ENCODE measurements at places on chromosomes 1 and 21. TPM values are rescaled to one million over a fixed set of nuclear protein-coding genes. Genes with fewer than 3 reads are reported as not detected.

DNA sequence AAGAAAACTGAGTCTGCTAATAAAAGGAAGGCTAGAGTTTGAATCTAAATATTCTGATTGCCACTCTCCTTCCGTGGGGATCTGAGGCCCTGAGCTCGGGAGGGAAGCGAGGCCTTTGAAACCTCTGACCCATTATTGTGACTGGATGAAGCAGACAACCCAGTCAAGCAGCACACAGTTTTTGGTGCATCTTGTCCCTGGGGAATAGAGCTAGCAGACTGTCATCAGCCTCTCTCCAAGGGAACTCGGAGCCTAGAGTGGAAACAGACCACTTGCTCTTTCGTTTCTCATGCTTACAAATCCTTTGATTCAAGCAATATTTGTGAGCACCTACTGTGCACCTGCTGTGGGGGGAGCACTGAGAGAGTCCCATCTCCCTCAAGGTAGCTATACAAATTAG is 133.2 kb upstream of the KLHDC7A start:
- no peak for DNase-seq

GRCh38 chr1:118321840-118322239 is 136.8 kb upstream of the SPAG17 start:
- no peak for DNase-seq

DNA sequence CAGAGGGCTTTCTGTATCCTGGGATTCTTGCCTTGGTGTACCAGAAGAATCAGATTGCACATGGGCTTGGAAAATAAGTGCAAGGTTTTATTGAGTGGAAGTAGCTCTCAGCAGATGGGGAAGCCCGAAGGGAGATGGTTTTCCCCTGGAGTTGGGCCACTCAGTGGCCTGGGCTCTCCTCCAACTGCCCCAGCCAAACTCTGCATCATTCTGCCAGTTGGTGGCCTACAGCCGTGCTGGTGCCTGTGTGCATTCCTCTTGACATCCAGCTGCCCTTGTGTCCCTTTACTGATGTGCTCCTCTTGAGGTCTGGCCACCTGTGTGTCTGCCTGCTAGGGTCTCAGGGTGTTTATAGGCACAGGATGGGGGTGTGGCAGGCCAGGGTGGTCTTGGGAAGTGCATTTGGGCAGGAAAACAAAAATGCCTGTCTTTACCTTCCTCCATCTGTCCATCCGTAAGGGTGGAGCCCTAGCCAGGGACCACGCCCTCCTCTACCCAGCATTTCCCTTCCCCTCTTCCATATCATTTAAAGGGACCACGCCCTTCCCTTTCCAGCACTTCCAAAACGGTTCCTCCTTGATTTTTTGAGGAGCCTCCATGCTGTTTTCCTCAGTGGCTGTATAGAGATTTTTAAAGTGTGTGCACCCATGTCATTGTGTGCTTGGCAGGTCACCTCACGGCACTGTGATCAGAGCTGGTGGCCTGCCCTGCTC is 18.9 kb downstream of the SNAP47 start:
- peak; percentile 41 for DNase-seq

- DNase-seq = no peak
These were observed 71.2 kb downstream of the NGF start for GRCh38 chr1:115266729-115267421.

DNA sequence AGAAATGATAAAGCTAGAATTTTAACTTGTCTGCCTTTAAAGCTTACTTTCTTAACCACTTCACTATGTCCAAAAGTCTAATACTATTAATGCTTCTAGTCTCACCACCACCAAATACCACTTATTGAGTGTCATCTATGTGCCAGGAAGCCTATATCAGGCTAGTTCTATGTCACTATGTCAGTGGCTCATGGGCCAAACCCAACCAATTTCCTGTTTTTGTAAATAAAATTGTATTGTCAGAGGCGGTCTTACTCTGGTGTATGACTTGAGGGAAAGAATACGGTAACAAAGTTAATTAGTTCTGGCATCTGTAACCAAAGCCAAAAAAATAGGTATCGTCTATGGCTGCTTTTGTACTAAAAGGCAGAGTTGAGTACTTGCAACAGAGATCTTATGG is 14.8 kb downstream of the F5 start:
- DNase-seq = no peak

DNA sequence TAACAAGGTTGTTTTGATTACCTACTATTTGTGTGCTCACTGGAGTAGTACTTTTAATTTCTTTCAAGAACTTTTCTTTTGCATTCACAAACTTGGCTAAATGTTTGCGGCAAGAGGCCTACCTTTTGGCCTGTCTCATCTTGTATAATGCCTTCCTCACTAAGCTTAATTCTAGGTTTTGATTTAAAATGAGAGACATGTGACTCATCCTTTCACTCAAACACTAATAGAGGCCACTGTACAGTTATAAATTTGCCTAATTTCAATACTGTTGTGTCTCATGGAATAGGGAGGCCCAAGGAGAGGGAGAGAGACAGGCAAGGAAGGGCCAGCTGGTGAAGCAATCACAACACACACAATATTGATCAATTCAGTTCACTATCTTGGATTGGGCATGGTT is 66.1 kb downstream of the ZNF644 start:
- no peak for DNase-seq

- DNase-seq = no peak
These were observed 19.4 kb downstream of the PRPF38A start for GRCh38 chr1:52423771-52424170.

FCGR2B gene
- total RNA-seq = 0.47 TPM

DNA sequence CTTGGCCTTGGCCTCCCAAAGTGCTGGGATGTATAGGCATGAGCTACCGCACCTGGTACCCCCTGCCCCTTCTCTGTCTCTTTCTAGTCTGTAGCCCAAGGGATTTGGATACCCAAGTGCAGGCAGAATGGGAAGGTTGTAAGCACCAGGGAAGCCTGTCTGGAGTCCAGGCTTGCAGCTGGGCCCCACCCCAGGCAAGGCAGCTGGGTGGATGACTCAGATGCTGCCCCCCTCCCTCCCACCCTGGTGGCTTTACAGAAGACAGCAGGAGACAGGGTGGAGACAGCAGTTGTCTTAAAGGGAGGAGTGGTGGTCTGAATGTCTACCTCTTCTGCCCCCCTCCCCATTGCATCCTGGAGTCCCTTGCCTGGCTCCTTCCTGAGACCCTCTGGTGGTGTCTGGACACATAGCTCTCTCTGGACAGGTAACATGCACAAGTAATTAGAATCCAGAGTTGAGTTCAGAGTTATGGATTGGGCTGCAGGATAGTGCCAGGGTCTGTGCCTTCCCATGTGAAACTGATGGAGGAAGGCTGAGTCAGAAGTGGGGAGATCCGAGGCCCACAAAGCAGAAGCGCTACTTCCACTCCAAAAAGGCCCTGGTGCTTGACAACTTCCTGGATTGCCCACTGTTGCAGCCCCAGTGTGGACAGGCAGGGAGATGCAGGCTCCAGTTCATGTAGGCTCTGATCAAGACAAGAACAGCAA is 5.1 kb downstream of the LMNA start:
- DNase-seq = no peak

S100A2 gene
- total RNA-seq = not detected

- DNase-seq = no peak
These were observed 22.7 kb downstream of the SKI start for GRCh38 chr1:2250721-2251281.

DNA sequence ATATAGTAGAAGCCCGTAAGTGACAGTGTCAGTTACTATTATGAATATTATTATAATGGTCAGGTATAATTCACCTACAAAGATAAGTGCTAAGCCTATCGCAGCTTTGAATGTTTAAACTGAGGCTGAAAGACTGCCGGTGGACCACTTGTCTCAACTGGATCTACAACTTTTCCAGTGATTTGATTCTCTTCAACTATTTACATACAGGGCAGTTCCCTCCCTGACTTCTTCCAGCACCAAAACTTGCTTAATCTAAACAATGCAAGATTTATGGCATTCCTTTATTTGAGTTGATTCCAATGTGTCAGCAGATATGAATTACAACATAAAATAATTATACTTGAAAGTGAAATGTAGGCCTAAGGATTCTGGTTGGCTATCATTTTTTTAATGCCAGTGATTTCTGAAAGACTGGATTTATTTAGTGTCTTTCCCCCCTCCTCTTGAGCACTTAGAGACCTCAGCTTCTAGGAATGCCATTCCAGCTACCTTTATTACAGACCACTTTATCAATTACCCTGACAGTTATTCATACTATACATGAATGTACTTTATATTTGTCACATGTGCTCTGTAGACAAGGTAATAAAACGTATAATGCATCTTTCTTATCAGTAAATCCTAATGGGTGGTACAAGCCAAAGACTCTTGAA is 153.3 kb upstream of the C8B start:
- DNase-seq = no peak

GRCh38 chr1:216542741-216543140 is 119.5 kb upstream of the USH2A start:
- DNase-seq = no peak

- DNase-seq = no peak
These were observed 367.2 kb downstream of the USP25 start for GRCh38 chr21:16096988-16097387.

DNA sequence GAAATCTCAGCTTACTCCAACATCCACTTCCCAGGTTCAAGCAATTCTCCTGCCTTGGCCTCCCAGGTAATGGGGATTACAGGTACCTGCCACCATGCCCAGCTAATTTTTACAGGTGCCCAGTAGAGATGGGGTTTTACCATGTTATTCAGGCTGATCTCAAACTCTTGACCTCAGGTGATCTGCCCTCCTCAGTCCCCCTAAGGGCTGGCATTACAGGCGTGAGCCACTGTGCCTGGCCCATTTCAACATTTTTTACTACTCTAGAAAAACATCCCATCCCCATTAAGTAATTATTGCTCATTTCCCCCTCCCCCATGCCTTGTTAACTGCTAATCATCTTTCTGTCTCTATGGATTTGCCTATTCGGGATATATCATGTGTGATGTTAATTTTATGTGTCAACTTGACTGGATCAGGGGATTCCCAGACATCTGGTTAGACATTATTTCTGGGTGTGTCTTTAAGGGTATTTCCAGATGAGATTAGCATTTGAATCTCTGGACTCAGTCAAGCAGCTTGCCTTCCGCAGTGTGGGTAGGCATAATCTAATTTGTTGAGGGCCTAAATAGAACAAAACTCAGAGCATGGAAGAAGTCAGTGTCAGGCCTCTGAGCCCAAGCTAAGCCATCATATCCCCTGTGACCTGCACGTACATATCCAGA is 33.0 kb upstream of the ZBTB8B start:
- no peak for DNase-seq

- no peak for DNase-seq
These were observed 53.0 kb upstream of the CPLANE2 start for GRCh38 chr1:16289959-16290358.

GRCh38 chr1:44645476-44646244 is 28.6 kb downstream of the TMEM53 start:
- DNase-seq = peak; percentile 85

- DNase-seq = no peak
These were observed 24.8 kb upstream of the PSEN2 start for GRCh38 chr1:226845624-226846023.

DNA sequence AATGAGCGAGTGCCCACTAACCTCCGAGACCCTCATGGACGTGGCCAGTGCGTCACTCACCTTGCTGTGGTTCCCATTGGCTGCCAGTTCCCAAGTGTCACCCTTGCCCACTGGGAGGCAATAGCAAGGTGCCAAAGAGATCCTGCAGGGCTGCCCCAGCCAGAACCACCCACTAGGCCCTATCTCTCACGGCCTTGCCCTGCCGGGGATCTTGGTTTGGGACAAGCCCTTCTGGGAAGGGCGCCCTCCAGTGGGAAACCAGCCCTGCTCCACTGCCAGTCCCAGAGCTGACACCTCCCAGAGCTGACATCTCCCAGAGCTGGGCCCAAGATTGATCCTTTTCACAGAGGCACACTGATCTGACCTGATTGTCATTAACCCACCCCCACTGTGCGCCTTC is 2.1 kb upstream of the SELENON start:
- DNase-seq = no peak

DNA sequence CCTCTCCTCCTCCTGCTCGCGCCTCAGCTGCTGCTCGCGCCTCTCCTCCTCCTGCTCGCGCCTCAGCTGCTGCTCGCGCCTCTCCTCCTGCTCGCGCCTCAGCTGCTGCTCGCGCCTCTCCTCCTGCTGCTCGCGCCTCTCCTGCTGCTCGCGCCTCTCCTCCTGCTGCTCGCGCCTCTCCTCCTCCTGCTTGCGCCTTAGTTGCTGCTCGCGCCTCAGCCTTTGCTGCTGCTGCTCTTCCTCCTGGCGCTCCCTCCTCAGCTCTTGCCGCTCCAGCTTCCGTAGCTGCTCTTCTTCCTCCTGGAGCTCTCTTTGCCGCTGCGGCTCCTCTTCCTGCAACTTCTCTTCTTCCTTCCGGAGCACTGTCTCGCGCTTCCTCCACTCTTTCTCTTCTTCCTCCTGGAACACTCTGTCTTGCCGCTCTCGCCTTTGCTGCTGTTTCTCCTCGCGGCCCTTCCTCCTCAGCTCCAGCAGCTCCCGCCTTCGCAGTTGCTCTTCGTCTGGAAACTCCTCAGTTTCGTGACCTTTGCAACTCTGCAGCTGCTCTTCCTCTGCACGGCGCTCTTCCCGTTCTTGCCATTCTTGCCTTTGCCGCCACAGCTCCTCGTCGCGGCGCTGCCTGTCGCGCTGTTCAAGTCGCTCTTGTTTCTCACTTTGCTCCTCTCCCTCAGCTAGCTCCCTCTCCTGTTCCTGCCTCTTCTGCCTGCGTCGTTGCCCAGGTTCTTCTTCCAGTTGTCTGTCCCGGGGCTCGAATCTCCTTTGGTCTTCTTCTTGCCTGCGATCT is 3.0 kb downstream of the TCHH start:
- DNase-seq = no peak

DNA sequence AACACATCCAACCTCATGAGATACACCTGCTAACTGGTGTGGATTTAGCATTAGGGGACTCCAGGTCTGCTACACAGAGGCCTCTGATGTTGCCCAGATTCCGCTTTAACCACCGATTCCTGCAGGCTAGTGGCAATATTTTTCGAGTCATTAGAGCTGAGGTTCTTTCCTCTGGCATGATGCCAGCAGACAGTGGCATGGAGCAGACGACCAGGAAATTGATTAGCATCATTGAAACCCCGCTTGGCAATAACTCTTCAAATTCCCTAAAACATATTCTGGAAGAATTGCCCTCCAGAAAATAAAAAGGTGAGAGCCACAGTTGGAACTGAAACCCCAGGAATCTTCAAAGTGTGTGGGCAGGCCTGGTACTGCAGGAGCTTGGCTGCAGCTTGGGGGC is 28.4 kb upstream of the ETV3 start:
- no peak for DNase-seq

ETS2 gene
- total RNA-seq = 9.8 TPM

SPSB1 gene
- 2.3 TPM for total RNA-seq

EPHB2 gene
- 34.9 TPM for total RNA-seq

ATP1A4 gene
- 0.31 TPM for total RNA-seq

DNA sequence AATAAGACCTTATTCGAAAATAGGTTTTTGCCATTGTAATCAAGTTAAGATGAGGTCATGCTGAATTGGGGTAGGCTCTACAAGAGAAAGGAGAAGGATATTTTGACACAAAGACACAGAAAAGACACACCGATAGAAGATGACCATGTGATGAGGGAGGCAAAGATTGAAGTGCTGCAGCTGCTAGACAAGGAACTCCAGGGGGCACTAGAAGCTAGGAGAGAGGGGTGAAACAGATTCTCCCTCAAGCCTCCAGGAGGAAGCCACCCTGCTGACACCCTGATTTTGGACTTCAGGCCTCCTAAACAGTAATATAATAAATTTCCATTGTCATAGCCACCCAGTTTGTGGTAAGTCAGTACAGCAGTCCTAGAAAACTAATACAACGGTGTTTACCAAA is 506.8 kb upstream of the CAMK1G start:
- DNase-seq = no peak
